Hepatic stellate cell (primary cell): ENCODE measurements at places on chromosomes 3 and 15.

GRCh38 chr3:32336113-32336498 lies 55.5 kb upstream of the CMTM7 start:
- no peak for DNase-seq

DNA sequence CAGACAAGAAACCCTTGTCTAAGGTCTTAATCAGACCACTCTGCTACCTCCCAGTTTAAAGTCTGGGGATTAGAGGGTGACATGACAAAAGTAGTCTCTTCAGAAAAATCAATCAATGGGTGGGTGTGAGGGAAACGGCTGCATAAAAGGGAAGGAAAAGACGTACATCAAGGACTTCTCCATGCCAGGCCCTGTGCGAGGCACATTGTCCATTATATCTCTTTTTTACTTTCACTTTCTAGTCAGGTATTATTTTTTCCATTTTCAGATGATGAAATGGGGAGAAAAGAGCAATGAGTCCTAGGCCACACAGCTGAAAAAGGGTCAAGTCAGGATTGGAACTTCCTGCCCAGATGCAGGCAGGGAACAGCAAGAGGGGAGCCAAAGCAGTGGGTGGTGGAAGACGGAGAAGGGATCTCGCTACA lies 4.6 kb upstream of the CX3CR1 start:
- no peak for DNase-seq

- DNase-seq: no peak
Measured at GRCh38 chr3:69130689-69131088, 8.3 kb upstream of the LMOD3 start.

DNA sequence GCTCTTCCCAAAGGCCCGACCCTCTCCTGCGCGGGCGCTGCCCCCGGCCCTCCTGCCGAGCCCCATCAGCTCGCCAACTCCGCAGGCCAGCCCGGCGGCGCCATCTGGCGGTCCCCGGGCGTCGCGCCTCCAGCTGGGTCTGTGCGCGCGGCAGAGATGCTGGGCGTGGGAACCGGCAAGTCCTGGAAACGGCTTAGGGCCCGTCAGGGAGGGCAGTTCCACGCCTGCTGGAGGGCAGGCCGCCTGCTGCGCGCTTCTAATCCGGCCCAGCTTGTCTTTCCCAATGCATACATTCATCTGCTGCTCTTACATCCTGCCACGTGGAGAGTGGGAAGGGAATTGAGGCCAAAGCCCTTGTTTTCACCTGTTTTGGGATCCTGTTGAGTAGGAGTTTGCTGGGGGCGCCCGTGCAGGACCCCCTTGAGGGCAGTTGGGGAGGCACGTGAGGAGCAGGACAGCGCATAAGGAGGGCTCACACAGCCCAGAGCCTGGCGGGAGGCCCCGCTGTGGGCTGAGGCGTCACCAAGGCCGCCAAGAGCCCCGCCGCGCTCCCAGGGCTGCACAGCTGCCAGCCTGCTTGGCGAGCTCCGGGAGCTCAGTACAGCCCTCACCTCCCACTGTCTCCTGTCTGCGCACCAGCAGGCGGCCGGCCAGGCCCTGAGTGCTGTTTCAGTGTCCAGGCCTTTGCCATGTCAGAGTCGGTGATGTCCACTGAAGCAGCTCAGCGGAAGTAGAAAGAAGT lies 165.6 kb downstream of the NSMCE3 start:
- peak; percentile 92 for DNase-seq

DNA sequence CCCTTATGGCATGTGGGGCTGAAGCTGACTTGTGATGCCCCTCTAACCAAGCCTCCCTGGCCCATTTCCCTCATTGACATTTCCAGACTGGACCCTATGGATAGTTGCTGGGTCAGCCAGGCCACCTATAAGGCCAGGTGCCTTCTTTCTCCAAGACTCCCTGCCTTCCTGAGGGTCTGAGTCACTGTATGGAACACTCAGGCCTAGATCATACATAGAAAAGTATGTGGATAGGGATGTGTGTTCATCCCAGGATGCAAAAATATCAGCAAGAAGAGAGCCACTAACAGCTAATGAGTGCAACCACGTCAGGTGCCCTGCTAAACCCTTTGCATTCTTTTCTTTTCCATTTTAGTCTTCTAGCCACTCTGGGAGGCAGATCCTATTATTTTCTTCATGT lies 168.4 kb upstream of the WNT5A start:
- no peak for DNase-seq

DNA sequence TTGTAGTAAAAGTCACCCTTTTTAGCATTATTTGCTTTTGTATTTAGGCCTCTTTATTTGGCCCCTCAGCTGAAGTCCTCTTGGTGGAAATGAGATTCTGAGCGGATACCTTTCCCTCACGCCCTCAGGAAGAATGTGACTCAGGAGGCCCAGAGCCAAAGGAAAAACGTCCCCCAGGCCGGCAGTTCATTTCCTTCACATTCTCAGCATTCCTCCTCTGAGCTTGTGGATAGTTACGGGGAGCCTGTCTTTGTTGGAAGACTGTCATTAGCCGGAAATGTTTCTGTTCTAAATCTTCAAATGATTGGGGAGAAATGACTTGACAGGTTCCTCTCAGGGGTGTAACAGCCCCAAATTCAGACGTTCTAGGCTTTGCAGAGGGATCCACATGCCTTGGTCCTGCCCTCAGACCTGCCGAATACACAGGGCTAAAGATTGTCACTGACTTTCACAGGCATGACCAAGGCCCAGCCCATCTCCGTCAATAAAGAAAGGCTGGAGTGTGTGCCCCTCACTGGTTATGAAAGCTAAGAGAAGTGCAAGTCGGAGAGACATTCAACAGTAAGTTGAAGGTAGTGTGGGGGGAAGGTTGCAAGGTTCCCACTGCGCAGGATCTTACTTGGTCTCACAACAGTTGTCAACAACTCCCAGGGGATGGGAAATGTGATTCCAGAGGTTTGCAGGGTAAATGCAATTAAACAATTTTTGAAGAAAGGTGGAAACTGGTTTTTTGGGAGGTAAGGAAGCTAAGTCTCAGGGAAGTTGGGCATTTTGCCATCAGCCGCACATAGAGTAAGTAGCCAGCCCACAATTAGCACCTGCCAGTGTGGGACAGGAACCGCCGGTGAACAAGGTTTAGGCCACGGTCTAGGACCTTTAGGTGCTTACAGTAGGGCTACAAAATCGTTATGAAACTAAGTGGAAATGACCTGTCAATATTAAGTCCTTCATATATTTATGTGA lies 39.7 kb upstream of the MYZAP start:
- peak; percentile 86 for DNase-seq
